ENCODE measurements at places on chromosomes 2 and 18. TPM values are rescaled to one million over a fixed set of nuclear protein-coding genes. Genes with fewer than 3 reads are reported as not detected.

The RAD51AP2 gene
- 0.30 TPM for total RNA-seq

DNA sequence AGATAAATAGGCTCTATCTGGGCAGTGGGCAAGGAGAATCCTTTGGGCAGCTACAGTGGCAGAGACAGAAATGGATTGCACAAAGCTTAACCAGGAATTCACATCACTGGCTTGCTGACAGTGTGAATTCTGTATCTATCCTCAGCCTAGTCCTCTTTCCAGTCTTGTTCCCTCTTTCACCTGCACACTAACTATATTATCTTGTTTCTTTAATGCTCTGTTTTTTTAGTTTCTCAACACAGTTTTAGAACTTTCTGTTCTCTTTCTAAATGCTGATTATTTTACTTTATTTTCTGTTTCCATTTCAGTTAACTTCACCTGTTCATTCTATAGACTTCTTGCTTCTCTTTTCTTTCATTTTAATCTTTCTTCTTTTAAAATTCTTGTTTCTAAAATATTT lies 66.4 kb downstream of the LINC00305 start:
- no peak overlapping the region for H3K27ac ChIP-seq
- DNase-seq: no peak
- no peaks in the 10 kb centered on the region for H3K36me3 ChIP-seq

- no peak overlapping the region for H3K4me3 ChIP-seq
- H3K27ac ChIP-seq: no peak overlapping the region
- peaks cover 5% of the 10 kb centered on the region for H3K36me3 ChIP-seq
These were observed 523.5 kb downstream of the LRRTM4 start for GRCh38 chr2:76998704-76999103.

DNA sequence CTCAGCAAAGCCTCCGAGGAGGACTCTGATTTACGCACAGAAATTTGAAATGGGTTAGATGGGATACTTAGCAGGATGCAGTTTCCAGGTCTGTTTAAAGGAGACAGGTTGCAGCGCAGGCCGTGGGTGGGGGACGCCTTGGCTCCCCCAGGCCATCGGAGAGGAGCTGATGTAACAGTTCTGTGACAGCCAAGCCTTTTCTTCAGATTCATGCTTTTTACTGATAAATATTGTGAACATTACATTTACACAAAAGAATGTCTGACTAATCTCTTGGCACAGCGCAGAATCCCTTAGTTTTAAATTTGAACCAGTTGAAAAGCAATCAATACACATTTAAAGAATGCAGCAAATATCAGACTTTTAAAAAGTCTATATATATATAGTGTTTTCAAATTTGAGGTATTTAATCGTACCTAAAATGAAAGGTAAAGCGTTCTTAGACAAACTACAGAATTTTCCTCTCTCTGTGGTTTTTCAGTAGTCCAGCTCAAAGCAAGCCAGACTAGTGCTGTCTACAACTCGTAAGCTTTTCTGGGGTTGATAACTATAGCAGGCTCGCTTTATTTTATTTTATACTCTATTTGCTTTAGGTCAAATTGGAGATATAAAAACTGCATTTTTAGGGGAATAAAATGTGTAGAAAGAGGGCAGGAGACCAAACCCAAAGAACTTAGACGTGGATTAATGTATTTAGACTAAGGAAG lies 221.9 kb downstream of the PIEZO2 start:
- DNase-seq: no peak
- H3K27ac ChIP-seq: peak overlapping the region; percentile 46
- H3K4me1 ChIP-seq: peaks cover 57% of the 10 kb centered on the region
- no peak overlapping the region for H3K4me3 ChIP-seq

DNA sequence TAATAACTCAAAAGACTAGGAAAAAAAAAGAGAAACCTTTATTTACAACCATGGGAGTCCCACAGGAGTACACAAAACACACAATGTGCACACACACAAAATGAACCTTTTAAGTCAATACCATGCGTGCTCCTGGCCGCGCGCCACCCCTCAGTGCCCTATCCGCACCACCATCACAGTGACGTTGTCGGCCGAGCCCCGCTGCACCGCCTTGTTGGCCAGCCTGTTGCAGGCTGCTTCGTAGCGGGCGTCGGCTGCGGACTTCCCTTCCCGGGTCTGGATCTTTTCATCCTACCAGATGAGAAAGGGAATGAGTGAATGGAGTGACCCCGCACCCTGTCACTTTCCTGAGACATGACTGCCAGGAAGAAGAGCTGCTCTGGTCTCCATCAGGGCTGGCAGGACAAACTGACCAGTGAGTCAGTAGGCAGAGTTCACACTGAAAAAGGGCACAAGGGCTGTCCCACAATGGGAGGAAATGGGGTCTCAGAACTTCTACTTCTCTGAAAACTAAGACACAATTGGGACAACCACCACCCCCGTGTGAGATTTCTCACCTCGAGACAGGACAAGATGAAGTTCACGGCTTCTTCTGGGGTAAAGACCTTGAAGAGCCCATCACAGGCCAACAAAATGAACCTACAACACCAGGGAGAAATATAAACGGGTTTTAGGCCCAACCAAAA lies 11.8 kb downstream of the ERFE start:
- H3K27ac ChIP-seq: no peak overlapping the region
- no peak overlapping the region for H3K4me3 ChIP-seq
- no peaks in the 10 kb centered on the region for H3K4me1 ChIP-seq
- H3K27me3 ChIP-seq: peaks cover 4% of the 10 kb centered on the region
- H3K36me3 ChIP-seq: peaks cover 39% of the 10 kb centered on the region
- no peak for DNase-seq

The RFTN2 gene
- 1.1 TPM for total RNA-seq

DNA sequence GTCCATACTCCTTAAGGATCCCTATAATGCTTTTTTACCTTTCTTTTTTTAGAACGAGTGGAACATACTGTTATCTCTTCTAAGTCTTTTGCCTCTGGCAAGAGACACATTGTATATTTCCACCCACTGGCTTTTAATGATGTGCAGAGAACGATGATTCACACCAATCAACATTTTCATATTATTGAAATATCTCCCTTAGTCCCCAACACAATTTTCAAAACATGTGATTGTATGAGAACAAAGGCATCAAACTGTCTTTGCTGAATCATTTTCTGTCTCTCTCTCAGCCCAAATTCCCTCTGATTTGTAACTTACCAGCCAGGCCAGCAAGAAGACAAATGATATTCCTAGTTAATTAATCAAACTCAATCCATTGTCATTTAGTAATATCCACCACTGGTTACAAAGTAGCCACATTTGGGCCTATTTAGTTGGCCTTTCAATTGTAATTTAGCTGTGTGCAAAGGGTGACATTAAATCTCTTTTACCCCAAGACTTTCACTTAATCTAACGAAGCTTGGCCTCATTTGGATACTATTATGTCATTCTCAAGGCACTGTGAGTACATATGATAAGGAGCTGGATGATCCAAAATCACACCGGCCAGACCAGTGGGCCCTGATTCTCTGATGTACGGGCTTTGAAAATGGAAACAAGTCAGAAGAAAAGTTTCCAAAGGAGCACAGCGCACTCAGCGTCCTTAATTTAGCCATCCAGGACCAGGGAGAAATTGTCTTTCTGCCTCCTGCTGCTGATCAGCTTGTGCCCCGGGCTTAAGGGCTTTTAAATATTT lies 185.1 kb downstream of the SCG2 start:
- no peaks in the 10 kb centered on the region for H3K36me3 ChIP-seq
- no peak overlapping the region for H3K27ac ChIP-seq
- H3K4me1 ChIP-seq: no peaks in the 10 kb centered on the region
- H3K4me3 ChIP-seq: no peak overlapping the region

DNA sequence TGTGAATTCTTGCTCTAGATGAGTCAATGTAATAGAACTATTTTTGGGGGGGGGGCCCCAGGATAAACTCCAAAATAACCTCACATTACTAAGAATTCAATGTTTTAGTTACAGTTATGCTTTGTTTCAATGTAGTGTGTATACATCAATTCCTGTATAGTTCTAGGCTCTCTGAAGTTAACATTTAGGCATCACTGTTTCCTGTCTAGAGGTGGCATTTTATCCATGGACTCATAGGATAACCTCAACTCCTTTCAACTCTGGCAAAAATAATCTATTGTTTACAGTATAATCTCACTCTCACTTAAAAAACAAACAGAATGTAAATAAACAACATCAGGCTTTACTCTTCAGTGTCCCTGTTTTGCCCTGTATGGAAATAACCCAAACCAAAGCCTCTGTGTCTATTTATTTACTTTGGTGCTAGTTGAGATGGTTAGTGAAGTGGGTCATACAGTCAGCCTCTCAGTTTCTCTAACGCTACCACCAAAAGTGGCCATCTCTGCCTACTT lies 79.3 kb upstream of the MMADHC start:
- peaks cover 3% of the 10 kb centered on the region for H3K36me3 ChIP-seq
- H3K27ac ChIP-seq: no peak overlapping the region
- no peaks in the 10 kb centered on the region for H3K27me3 ChIP-seq
- DNase-seq: no peak
- H3K4me3 ChIP-seq: no peak overlapping the region

The CRYBA2 gene
- total RNA-seq: not detected

- H3K4me1 ChIP-seq: no peaks in the 10 kb centered on the region
- no peak overlapping the region for H3K27ac ChIP-seq
These were observed 242.5 kb upstream of the NETO1 start for GRCh38 chr18:73110307-73110706.

The HRH4 gene
- not detected for total RNA-seq

The POTEI gene
- total RNA-seq: 3.2 TPM

The POMC gene
- 4.4 TPM for total RNA-seq

DNA sequence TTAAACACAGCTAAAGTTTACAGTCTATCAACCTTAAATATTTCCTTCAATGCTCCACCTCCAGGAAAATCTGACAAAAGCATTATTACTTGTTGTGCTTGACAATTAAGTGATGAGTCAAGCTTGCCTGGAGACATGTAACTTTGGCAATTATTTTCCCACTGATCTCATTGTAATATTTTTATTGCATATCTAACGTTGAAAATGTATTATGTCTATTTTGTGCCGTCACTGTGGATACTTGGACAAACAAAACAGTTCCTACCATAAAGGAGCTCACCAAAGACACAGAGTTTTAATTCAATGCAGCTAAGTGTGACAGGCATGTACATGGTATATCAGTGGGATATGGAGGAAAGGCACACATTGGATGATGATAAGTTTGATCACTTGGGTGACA lies 24.7 kb downstream of the RNF103 start:
- H3K4me1 ChIP-seq: peaks cover 4% of the 10 kb centered on the region
- no peak for DNase-seq
- H3K36me3 ChIP-seq: peaks cover under 1% of the 10 kb centered on the region
- no peak overlapping the region for H3K27ac ChIP-seq
- H3K4me3 ChIP-seq: no peak overlapping the region
- no peaks in the 10 kb centered on the region for H3K27me3 ChIP-seq

DNA sequence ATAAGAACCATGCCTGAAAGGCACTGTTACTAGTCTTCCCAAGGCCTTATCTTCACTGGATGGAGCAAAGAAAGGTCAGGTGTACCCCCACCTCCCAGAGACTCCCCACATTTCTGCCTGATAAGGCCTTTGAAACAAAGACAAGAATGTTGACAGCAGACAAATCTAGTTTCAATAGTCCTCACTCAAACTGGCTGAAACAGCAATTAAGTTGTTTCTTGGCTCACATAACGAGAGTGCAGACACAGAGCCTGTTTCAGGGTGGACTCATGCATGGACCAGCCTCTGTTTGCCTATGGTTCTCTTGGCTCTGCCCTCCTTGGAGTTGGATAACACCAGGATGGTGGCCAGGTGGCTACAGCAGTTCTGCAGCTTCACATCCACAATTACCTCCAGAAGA lies 7.5 kb upstream of the CFAP221 start:
- no peak overlapping the region for H3K27ac ChIP-seq
- peaks cover 9% of the 10 kb centered on the region for H3K4me1 ChIP-seq
- peaks cover 22% of the 10 kb centered on the region for H3K36me3 ChIP-seq
- DNase-seq: no peak

- H3K27ac ChIP-seq: no peak overlapping the region
- H3K4me3 ChIP-seq: no peak overlapping the region
- peaks cover 7% of the 10 kb centered on the region for H3K36me3 ChIP-seq
- no peak for DNase-seq
These were observed 12.6 kb downstream of the RUFY4 start for GRCh38 chr2:218081695-218082094.

- H3K4me3 ChIP-seq: no peak overlapping the region
- no peak for DNase-seq
- H3K27ac ChIP-seq: no peak overlapping the region
- H3K4me1 ChIP-seq: peaks cover 13% of the 10 kb centered on the region
- no peaks in the 10 kb centered on the region for H3K27me3 ChIP-seq
- no peaks in the 10 kb centered on the region for H3K36me3 ChIP-seq
These were observed 106.5 kb upstream of the MAP3K20 start for GRCh38 chr2:172969166-172969565.

- peaks cover 20% of the 10 kb centered on the region for H3K27me3 ChIP-seq
- H3K4me1 ChIP-seq: peaks cover 42% of the 10 kb centered on the region
- DNase-seq: peak; percentile 42
- H3K27ac ChIP-seq: 0 out of 2 replicates have a peak overlapping the region, but pooled peaks have one; percentile 63
- H3K36me3 ChIP-seq: peaks cover 14% of the 10 kb centered on the region
These were observed 2.0 kb upstream of the TUBB6 start for GRCh38 chr18:12305930-12306629.

The EPB41L5 gene
- 37.7 TPM for total RNA-seq

DNA sequence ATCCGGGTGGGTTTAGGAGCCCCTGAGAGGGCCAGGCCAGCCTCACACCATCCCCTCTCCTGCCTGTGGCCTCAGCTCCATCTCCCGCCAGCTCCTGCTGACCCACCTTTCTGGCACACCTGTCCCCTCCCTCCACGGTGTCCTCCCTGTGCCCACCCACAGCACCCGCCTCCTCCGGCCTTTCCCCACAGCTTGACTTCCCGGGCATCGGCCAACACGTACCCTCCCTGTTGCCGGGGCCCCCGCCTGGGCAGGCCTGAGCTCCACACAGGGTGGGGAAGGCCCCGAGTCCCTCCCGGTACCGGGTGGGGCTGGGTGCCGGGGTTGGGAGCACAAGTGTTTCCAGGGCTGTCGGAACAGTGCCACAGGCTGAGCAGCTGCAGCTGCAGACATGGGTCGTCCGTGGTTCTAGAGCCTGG lies 6.5 kb downstream of the GPC1 start:
- H3K36me3 ChIP-seq: no peaks in the 10 kb centered on the region
- DNase-seq: no peak
- no peak overlapping the region for H3K4me3 ChIP-seq
- H3K4me1 ChIP-seq: peaks cover 4% of the 10 kb centered on the region
- H3K27me3 ChIP-seq: peaks cover 12% of the 10 kb centered on the region
- H3K27ac ChIP-seq: no peak overlapping the region

GRCh38 chr2:118123561-118124232 lies 35.4 kb downstream of the INSIG2 start:
- no peaks in the 10 kb centered on the region for H3K36me3 ChIP-seq
- peaks cover 8% of the 10 kb centered on the region for H3K4me1 ChIP-seq
- H3K4me3 ChIP-seq: no peak overlapping the region
- no peaks in the 10 kb centered on the region for H3K27me3 ChIP-seq
